Esophagus squamous epithelium (tissue), 5 donors: ENCODE measurements at places on chromosomes 2 and 18.

- no peak for DNase-seq
Observed at GRCh38 chr2:107592280-107592624, 234.4 kb upstream of the RGPD4 start.

GRCh38 chr2:56012221-56012765 lies 88.7 kb upstream of the EFEMP1 start:
- DNase-seq: no peak

DNA sequence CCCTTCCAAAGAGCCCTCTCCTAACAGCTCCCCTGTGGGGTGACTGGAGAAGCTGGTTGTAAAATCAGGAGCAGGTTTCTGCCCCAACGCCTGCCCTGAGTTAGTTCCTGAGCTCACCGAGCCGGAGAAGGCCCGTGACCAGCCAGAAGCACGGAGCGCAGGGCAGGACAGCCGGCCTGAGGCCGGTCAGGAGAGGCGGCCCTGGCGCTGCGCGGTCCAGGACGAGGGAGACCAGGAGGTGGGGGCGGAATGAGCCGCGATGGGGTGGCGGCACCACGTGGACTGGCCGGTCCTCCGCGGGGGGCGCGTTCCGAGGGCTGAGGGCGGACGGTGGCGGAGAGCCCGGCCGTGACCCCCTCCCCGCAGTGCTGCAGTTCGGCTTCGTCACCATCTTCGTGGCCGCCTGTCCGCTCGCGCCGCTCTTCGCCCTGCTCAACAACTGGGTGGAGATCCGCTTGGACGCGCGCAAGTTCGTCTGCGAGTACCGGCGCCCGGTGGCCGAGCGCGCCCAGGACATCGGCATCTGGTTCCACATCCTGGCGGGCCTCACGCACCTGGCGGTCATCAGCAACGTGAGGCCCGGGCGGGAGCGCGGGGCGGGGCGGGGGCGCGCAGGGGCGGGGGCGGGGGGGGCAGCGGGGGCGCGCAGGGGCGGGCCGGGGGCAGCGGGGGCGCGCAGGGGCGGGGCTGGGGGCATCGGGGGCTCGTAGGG lies 29.0 kb downstream of the ANO7 start:
- no peak for DNase-seq

GRCh38 chr2:218856167-218856895 lies 3.3 kb upstream of the WNT6 start:
- no peak for DNase-seq

DNA sequence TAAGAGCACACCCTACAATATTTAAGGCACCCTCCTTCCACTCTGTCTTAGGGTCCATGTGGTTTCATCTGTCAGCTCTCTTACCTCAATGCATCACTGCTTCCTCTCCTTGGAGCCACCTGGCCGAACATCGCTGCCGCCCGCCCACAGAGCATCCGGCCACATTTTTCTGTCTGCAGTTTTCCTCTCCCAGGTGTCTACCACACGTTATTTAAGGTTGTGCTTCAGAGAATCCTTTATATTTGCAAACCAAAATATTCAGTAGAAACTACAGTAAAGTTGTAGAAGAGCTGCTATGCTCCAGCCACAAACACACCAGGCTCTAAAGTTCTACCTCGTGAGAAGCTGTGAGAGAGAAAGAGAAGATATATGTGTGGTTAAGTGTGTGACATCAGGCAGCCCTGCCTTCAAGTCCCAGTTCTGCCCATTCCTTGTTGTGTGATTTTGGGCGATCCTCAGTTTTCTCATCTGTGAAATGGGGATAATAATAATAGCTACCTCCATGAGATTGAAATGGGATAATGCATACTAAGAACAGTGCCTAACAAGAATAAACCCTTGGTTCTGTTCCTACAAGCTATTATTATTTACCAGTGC lies 4.9 kb upstream of the STK17B start:
- DNase-seq: peak; percentile 13

GRCh38 chr2:16006537-16007166 lies 66.3 kb downstream of the MYCN start:
- DNase-seq: no peak

GRCh38 chr2:39486071-39486470 lies 49.0 kb upstream of the MAP4K3 start:
- DNase-seq: no peak

DNA sequence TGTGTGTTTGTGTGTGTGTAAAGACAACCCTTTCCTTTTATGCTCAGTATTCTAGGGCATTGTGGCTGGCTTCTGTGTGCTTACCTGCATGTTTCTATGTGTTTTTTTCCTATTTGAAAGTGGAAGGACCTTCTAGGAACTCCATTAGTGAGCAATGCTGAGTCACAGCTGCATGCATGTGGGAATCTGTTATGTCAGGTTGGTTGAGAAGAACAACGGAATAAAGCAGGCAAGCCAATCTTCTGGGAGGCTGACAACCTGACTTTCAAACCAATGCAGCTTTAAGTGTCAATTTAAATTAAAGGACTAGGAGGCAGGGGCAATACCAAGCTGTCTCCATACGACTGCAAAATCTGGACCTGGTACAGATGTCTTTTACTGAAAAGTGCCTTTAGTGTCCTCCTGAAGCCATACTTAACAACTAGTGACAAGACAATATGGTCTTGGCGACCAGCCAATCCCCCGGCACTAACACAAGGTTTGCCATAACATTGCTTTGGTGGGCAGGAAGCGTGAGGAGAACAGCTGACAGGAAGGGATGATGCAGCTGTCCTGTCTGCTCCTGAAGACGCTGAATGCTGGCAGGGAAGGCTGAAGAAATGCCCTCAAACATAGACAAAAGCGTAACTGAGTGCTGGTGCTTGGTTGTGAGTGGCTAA lies 514.7 kb upstream of the CDH7 start:
- DNase-seq: no peak

DNA sequence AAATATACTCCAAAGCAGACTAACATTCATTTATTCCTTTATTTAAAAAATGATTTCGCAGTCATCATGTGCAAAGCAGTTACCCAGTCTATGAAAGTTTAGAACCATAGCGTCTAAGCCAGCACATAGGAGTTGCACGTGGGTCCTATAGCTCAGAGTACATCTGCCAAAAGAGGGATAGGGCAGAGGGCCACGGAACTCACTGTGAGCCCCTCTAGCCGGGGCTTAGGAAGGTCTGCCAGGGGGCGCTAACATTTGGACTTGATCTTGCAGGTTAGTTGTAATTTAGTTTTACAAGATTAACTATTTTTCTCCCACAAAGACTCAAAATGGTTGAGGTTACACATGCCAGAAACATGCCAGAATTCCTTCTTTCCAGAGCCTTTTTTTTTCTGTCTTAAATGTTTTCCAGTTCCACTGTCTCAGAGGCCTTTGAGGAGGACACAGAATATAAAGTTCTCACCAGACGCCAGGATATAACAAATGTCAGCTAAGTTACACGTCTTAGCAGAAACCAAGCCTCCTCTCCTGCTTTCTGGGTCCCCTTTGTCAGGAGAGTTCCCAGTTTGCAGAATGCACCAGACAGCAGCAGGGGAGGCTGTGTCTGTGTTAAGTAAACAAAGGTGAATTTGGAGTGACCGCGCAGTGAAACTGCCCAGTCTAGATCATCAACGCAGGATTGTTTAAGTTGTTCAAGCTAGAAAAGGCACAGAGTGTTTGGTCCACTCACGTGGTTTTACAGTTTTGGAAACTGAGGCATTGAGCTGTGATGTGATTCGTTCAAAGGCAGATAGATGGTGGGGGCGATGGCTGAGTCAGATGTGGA lies 292.0 kb downstream of the PRKCE start:
- no peak for DNase-seq

DNA sequence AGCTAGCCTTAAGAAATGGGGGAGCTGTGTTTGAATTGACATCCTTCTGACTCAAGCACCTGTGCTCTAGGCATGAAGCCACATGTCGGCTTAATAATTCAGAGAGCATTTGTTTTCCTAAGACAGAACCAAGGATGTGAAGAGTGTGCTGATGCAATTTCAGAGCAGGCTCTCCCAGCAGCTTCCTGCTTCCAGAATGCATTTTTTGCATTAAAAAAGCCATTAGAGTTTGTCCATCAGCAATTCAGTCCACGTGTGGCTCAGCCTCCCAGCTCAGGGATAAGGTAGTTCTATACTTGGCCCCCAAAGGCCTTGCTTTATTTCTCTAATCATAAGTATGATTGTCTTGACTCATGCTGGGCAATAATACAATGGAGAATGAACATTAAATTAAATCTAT lies 37.7 kb downstream of the DOCK10 start:
- no peak for DNase-seq

DNA sequence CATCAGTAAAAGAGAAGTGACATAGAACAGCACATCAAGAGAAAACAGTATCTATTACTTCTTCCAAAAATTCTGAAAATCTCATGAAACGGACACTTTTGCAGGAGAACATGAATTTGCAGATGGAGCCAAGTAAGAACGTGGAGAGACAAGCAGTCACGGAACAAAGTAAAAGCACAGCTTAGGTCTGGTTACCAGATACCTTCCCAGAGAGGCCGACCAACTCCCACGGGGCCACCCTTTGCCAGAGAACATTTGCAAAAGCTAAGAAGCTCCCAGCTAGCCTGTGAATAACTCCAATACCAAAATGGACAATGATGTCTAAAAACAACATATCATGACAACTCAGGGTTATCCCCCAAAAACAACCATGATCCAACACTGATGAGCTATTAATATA lies 38.9 kb downstream of the THAP4 start:
- DNase-seq: no peak

- DNase-seq: no peak
Observed at GRCh38 chr18:8982416-8983183, 119.9 kb upstream of the NDUFV2 start.

GRCh38 chr2:119436993-119437772 lies 5.5 kb downstream of the TMEM37 start:
- DNase-seq: no peak

- no peak for DNase-seq
Observed at GRCh38 chr2:144596073-144596871, 76.4 kb upstream of the ZEB2 start.

GRCh38 chr2:198287706-198288105 lies 483.3 kb downstream of the PLCL1 start:
- DNase-seq: no peak

- no peak for DNase-seq
Observed at GRCh38 chr2:191664823-191665677, 12.9 kb upstream of the NABP1 start.

DNA sequence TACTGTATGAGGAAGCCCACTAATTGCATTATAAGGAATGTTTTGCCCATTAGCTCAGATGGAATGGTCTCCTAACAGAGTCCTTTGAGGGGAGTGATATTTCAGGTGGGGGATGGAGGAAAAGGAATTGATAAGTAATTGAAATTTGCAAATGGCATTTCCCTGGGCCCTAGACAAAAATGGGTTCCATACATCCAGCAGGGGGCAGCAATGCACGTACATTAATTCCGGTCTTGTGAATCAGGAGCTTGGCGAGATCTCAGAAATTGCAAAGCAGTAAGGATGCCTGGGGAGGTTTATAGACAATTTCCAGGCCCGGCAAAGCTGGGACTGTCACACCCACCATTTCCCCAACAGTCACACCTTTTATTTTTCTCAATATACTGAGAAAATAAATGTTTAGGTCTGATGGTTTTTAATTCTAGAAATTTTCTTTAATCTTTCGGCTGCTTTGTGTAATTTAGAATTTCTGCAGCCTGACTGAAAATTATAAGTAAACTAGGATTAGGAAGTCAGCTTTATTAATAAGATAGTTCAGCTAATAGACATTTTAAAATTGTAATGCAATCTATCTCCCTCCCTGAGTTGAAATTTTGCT lies 122.8 kb downstream of the LYPD1 start:
- no peak for DNase-seq

DNA sequence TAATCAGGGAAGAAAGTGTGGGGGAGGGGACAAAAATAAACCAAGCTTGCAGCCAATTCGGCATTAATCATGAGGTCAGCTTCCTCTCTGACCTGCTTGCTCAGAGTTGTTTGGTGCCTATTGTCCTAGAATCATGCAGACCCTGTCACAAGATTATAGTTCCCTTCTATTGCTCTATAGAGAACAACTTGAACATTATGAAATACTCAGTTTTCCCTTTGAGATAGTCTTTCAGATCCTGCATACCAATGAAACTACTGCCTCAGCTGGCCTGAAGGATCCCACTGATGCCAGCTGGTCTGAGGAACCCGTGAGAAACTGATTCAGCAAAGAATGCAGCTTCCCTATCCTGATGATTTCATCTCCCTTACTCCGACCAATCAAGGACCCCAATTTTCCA lies 955 bp upstream of the BBS5 start:
- DNase-seq: no peak

DNA sequence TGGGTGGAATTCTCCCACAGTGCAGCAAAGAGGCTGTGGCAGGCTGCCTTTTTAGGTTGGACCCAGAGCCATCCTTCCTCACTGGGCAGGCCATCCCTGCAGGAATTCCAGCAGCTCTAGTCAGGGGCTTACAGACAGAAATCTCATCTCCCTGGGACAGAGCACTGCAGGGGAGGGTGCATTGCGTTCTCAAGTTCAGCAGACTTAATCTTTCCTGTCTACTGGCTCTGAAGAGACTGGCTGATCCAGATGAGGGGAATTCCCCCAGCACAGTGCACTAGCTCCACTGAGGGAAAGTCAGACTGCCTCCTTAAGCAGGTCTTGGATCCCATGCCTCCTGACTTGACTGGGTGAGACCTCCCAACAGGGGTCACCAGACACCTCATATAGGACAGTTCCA lies 899.7 kb upstream of the VRK2 start:
- no peak for DNase-seq

DNA sequence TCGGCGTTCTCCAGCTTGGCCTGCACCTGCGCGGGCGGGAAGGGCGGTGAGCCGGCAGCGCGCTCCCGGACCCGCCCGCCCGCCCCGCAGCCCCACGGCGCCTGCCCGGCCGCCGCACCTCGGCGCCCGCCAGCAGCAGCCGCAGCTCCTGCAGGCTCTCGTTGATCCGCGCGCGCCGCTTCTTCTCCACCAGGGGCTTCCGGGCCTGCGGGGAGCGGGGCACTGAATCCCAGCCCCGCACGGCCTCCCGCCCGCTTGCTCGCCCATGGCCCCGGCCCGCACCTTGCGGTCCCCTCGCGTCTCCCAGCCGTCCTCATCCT lies 335 bp downstream of the HES6 start:
- no peak for DNase-seq

- no peak for DNase-seq
Observed at GRCh38 chr18:6963452-6964097, 154.0 kb downstream of the LAMA1 start.

GRCh38 chr2:7634409-7634808 lies 717.2 kb downstream of the RNF144A start:
- DNase-seq: no peak

DNA sequence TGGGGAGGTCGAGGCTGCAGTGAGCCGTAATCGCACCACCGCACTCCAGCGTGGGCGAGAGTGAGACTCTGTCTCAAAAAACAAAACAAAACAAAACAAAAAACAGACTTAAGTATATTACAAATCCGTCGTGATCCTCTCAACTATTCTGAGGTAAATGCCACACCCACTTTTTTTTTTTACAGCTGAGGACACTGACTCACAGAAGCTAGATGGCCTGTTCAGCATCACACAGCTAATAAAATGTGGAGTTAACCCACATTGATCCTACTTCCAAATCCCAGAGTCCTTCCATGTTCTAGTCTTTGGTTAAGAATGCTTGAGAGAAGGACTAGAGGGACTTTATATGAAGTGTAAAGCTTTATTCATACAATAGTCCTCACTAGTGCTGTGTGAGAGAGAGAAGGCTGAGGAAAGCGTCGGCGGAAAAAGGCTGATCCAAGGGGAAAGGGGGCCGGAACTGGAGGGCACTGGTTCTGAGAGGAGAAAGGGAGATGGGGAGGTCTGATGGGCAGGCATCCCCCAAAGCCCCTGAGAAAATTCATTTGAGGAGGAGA lies 627 bp downstream of the RNF25 start:
- no peak for DNase-seq
